GM19239 (cell line): ENCODE measurements at places on chromosomes 2 and 18.

DNA sequence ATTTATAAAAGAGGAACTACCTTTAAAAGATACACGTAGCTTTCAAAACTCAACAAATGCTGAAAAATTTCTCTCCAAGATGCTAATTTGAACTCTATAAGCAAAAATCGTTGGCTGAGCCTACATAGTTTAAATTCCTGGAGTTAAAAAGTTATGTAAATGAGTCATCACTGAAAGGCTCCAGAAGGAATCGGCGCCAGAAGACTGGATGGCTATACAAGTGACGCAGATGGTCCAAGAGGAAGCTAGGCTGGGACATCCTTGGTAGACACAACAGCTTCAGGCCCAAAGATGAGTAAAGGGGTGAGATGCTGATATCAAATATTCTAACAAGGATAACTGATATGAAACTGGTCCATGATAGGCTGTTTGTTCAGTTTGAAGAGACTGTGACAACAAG lies 22.8 kb upstream of the DNAH6 start:
- no peak for DNase-seq

GRCh38 chr2:24353973-24354372 lies 6.4 kb downstream of the ITSN2 start:
- DNase-seq = no peak

DNA sequence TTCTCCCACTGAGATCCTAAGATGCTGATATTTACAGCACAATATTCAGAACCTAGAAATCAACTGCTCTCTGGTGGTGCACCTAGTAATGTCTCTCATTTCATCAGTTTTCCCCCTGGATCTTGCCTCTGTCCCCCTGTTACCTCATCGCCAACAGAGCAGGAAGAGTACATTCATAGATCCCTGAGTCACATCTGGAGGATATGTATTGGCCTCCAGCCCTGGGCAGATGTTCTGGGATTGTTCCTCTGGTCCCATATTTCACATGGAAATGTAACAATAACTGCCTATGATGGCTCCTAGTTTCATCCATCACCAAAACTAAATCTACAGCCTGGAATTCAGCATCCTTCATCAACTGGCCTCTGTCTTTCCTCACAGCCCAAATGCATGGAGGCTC lies 278.8 kb upstream of the SLC14A2 start:
- no peak for DNase-seq

DNA sequence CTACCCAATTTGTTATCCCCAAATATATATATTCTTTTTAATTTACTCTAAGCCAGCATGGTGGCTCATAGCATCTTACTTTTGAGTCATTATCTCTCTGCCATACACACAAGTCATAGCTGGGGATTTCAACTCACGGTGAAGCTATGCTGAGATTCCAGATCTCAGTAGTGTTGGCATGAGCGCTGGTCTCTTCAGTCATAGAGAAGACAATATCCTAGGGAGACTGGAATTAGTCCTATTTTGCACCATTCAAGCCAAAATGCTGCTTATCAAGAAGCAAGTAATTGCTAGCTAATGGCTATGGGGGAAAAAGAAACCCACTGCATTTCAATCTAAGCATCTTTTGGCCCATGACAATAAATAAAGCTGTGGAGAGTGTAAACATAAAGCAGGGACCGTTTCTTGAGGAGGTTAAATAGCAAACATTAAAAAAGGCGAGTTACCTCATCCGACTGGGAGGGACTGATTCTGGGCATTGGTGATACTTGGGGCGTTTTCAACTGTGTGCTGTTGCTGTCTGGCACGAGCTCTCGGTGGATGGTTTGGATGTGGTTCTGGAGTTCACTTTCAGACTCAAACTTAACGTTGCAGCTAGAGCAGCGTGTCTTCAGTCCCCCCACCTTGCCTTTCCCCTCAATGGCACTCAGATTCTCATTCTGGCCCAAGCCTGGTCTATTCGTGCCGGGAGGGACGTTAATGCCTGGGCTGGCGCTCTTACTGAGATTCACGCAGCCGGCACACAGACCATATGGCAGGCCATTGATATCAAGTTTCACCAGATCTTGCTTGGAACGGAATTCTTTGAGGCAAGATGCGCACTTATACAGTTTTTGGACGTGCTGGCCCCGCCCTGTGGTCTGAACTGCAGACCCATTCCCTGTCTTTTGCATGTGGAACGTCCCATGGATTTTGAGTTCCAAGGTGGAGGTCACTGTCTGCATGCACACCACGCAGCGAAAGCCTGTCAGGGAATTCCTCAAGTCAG lies 127.8 kb downstream of the ZNF521 start:
- DNase-seq = no peak

GRCh38 chr2:30425326-30425725 lies 21.7 kb upstream of the LCLAT1 start:
- no peak for DNase-seq

DNA sequence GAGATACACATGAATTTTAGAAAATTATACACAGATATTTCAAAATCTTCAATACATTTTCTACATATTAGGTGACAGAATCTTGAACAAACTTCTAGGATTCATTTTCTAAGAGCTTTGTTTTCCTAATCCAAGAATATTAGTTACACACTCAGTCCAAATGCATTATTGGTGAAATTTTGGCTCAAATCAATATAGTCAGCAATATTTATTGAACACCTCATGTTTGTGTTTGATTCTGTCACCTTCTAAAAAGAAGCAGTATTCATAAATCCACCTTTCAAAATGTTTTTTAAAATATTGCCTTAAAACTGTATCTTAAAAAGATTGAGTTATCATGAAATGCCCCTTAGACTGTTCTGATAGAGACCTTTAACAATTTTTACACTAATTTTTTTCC lies 40.2 kb downstream of the KCNH7 start:
- no peak for DNase-seq

- no peak for DNase-seq
Measured at GRCh38 chr2:133802409-133803039, 234.3 kb upstream of the NCKAP5 start.

DNA sequence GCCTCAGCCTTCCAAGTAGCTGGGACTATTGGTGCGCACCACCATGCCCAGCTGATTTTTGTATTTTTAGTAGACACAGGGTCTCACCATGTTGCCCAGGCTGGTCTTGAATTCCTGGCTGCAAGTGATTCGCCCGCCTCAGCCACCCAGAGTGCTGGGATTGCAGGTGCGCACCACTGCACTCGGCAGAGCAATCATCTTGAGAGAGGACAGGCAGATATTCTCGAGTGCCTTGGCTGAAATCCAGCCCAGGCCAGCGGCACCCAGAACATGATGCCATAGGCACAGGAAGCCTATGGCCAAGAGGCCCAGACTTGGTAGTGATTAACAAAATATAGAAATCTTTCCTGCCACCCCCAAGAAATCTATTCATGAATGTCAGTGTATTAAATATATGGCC lies 58.0 kb upstream of the PEX13 start:
- DNase-seq = no peak

- DNase-seq = no peak
Measured at GRCh38 chr2:61181382-61182058, 19.5 kb downstream of the C2orf74 start.

- DNase-seq = no peak
Measured at GRCh38 chr2:58475756-58476155, 234.6 kb upstream of the FANCL start.

- no peak for DNase-seq
Measured at GRCh38 chr18:31591113-31591512, 564 bp upstream of the TTR start.

DNA sequence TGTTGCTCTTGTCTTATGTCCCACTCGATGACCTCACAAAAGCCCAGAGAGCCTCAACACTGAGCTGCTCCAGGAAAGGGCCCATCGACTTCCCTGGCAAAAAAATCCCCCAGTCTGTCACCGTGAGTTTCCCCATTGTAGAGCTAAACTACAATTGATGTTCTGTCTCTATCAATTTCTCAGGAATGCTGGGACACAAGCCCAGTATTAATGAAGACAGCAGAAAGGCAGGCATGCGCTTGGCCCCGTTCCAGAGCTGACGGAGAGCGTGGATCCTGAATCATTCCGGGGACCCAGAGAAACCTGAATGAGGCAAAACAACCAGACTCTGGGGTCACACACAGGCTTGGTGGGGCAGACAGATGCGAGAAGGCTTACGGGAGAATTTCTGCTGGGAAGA lies 146.9 kb downstream of the TTC32 start:
- DNase-seq = no peak

- DNase-seq = no peak
Measured at GRCh38 chr2:134366359-134366758, 112.5 kb downstream of the MGAT5 start.

DNA sequence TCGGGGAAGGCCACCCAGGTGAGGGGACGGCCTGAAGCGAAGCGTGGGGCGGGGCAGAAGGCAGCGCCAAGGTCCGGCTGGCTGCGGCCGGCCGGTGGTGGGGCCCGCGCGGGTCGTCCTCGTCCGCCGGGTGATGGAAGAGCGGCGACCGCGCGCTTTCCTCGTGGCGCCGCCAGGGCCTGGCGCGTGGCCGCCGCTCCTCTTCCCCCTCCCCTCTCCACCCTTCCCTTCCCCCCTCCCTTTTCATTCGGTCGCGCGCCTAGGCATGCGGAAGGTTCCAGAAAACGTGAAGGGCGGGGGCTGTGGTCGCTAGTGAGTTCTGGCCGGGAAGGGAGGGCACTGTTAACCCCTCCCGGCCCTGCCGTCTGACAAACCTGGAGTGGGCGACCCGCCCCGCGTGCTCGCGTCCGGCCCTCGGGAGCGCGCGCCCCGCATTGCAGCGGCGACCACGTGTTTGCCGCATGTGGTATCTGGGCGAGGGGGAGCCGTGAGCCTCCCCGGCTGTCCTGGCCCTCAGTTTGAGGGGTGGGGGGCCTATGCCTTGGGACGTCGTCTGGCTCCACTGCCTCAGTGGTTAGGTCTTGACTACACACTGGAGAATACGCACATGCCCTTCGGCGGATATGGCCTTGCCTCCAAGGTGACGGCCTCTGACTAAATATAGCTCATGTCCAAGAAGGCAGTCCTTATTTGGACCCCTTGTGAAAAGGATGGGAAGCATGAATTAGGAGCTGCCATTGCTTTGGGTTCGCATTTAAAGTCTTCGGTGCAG lies 579 bp downstream of the MAT2A start:
- DNase-seq = no peak

DNA sequence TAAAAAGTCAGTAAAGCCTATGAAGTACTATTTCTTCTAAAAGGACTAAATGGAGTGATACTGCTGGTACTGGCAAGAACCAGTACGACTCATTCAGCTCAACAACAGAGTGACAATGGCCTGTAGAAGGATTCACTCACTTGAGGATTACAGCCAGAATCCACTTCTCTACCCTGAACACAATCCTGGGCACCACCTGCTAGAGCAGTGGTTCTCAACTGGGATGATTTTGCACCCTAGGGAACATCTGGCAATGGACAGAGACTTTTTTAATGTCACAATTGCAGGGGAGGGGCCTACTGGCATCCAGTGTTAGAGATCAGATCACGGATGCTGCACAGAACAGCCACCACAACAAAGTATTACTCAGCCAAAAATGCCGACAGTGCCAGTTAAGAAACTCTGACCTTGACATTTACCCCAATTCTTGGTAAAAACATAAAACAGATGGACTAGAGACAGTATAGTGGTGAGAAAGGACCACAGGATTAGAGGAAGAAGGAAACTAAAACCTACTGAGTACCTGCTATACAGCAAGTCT lies 5.0 kb downstream of the SPIRE1 start:
- DNase-seq = no peak

DNA sequence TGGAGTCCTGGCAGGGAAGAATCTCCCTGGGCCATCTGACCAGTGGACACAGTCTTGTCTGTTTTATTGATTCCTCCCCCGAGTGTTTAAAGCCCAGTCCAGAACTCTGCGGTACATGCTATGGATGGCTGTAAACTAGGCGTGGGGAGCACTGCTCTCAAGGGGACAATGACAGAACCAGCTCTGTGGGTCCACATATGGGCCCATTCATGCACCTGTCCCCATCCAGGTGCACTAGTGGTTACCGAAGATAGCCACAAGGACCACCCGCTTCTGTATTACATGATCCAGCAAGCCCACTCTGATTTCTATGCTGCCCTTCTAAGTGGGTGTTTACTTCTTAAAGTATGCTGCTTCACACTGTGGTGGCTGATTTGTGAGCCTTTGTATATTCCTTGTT lies 21.0 kb downstream of the CHST10 start:
- DNase-seq = no peak

- DNase-seq = no peak
Measured at GRCh38 chr2:210459880-210460279, 16.7 kb downstream of the LANCL1 start.

GRCh38 chr2:58770846-58771245 lies 529.7 kb upstream of the FANCL start:
- no peak for DNase-seq

GRCh38 chr18:80183273-80184050 lies 63.9 kb downstream of the PARD6G start:
- no peak for DNase-seq
